ENCODE measurements at places on chromosomes 4 and X. TPM values are rescaled to one million over a fixed set of nuclear protein-coding genes. Genes with fewer than 3 reads are reported as not detected.

GRCh38 chr4:170743633-170744032, 653.9 kb upstream of the AADAT start:
- no peak for DNase-seq

DNA sequence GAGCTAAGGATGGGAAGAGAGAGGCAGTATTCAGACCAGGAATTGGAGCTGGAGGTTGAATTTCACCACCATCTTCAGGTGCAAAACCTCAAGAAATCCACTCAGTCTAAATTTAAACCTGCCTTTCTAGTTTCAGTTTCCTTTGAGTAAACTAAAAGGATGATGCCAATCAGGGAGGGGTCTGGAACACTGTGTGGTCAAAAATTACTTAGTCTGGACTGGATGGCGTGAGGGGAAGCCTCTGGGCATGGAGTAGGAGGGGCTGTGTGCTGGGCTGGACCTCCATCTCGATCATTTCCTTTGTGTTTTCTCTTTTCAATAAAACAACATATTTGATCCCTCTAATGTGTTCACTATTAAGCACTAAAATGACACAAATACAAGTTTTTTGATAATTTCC, 120.1 kb downstream of the GC start:
- DNase-seq = no peak

DNA sequence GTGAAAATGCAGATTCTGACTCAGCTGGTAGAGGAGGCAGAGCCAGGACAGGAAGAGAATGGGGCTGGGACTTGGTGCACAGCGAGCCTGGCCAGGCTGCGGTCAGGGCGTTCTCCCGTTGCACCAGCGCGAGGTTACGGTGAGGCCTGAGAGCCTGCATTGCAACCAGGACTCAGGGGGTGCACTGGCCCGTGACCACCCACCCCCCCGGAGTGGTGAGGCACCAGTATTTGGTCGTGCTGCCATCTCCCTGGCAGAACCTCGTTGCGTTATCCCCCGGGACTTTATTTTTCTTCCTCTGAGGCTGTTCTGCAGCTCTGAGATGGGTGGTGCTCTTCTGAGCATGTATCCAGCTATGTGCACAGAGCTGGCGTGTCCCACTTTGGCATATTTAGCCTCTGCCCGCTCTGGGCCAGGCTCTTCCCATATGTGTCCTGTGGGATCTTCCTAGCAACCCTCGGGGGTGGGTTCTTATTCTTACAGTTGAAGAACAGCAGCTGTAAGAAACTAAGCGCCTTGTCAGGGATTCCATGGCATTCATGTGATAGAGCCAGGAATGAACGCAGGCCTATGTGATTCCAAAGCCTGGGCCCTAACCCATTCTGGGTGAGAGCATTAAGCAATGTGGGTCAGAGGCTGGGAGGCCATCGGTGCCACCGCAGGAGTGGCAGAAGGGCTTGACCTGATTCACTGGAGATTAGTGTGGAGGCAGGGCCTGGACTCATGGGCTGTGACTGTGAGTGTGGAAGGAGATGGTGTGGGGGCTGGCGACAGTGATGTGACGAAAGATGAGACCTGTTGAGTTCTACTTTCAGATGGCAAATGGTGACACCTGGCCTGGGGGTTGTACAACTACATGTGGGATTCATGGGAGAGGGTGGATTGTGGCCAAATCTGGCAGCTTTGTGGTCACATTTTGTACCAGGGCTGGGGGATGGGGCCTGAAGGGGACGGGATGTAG, 3.1 kb downstream of the TADA2B start:
- DNase-seq = peak; percentile 72

The UGT2B11 gene
- not detected for total RNA-seq

The ZNF718 gene
- 5.6 TPM for total RNA-seq

- DNase-seq = no peak
These were observed 140.5 kb downstream of the LRBA start for GRCh38 chr4:150874338-150875226.

The DMRTC1B gene
- total RNA-seq = not detected

DNA sequence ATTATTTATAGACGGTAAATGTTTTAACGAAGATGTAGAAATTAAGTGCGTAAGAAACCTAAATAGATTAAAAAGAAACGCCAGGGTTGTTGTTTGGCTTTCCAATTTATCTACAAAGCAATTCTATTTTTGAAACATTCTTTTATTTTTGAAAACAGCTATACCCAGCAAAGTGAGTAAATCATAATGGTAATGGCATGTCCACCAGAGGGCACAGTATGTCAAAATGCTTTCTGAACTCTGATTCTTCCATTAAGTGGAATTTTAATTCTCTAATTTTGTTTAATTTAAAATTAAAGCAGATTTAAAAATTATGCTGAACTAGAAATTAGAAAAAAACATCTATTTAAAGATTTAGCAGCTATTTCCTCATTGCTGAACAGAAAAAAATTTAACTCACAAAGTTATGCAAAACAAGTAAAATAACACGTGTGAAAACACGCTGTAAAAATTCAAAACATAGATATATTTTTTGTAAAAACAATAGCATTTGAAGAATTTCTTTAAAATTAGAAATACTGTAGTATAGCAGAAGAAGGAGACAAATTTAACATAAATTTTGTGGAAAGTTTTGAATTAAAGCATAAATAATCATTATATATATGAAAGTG, 26.5 kb downstream of the RASSF6 start:
- no peak for DNase-seq

Data from osteoblast (primary cell).